ENCODE measurements at places on chromosomes 16 and 17. TPM values are rescaled to one million over a fixed set of nuclear protein-coding genes. Genes with fewer than 3 reads are reported as not detected.
A peak's percentile ranks its signal among the peaks of the same experiment; 100 is the strongest.

The CSH2 gene
- not detected for total RNA-seq

The SEZ6L2 gene
- 34.2 TPM for total RNA-seq

The MPG gene
- total RNA-seq = 38.6 TPM

The KDM8 gene
- 5.7 TPM for total RNA-seq

The IGFALS gene
- not detected for total RNA-seq

The TMEM114 gene
- not detected for total RNA-seq

The ERCC4 gene
- 14.3 TPM for total RNA-seq

The PROCA1 gene
- total RNA-seq = 12.0 TPM

The AGRP gene
- not detected for total RNA-seq

The KRTAP4-1 gene
- not detected for total RNA-seq

The NLGN2 gene
- total RNA-seq = 54.8 TPM

- peaks cover 8% of the 10 kb centered on the region for H3K36me3 ChIP-seq
- H3K27ac ChIP-seq = peak overlapping the region; percentile 25
- peaks cover 9% of the 10 kb centered on the region for H3K4me1 ChIP-seq
- peaks cover 9% of the 10 kb centered on the region for H3K27me3 ChIP-seq
Measured at GRCh38 chr16:88855176-88855575, 1.6 kb downstream of the GALNS start.

GRCh38 chr16:80296034-80296433 is 244.8 kb upstream of the DYNLRB2 start:
- DNase-seq = no peak
- no peaks in the 10 kb centered on the region for H3K36me3 ChIP-seq
- H3K27ac ChIP-seq = no peak overlapping the region

GRCh38 chr16:79008869-79009179 is 591.7 kb downstream of the MAF start:
- no peaks in the 10 kb centered on the region for H3K36me3 ChIP-seq
- H3K27me3 ChIP-seq = no peaks in the 10 kb centered on the region
- no peak overlapping the region for H3K27ac ChIP-seq
- no peak for DNase-seq

- H3K4me3 ChIP-seq = no peak overlapping the region
- DNase-seq = no peak
- H3K4me1 ChIP-seq = no peaks in the 10 kb centered on the region
- H3K36me3 ChIP-seq = peaks cover 22% of the 10 kb centered on the region
- no peak overlapping the region for H3K27ac ChIP-seq
- no peaks in the 10 kb centered on the region for H3K27me3 ChIP-seq
Measured at GRCh38 chr17:16106161-16106891, 106.7 kb downstream of the TTC19 start.

- no peak for DNase-seq
- no peaks in the 10 kb centered on the region for H3K27me3 ChIP-seq
- H3K36me3 ChIP-seq = no peaks in the 10 kb centered on the region
Measured at GRCh38 chr16:50183316-50183715, 30.2 kb downstream of the TENT4B start.

- H3K27me3 ChIP-seq = no peaks in the 10 kb centered on the region
- H3K4me1 ChIP-seq = no peaks in the 10 kb centered on the region
- DNase-seq = no peak
- no peaks in the 10 kb centered on the region for H3K36me3 ChIP-seq
- no peak overlapping the region for H3K27ac ChIP-seq
Measured at GRCh38 chr17:12310811-12311210, 290.1 kb downstream of the MAP2K4 start.

- H3K27me3 ChIP-seq = peaks cover 16% of the 10 kb centered on the region
- H3K4me3 ChIP-seq = peak overlapping the region; percentile 79
- no peak for DNase-seq
- peaks cover 9% of the 10 kb centered on the region for H3K4me1 ChIP-seq
Measured at GRCh38 chr17:38464251-38464722, 36.0 kb downstream of the ARHGAP23 start.

DNA sequence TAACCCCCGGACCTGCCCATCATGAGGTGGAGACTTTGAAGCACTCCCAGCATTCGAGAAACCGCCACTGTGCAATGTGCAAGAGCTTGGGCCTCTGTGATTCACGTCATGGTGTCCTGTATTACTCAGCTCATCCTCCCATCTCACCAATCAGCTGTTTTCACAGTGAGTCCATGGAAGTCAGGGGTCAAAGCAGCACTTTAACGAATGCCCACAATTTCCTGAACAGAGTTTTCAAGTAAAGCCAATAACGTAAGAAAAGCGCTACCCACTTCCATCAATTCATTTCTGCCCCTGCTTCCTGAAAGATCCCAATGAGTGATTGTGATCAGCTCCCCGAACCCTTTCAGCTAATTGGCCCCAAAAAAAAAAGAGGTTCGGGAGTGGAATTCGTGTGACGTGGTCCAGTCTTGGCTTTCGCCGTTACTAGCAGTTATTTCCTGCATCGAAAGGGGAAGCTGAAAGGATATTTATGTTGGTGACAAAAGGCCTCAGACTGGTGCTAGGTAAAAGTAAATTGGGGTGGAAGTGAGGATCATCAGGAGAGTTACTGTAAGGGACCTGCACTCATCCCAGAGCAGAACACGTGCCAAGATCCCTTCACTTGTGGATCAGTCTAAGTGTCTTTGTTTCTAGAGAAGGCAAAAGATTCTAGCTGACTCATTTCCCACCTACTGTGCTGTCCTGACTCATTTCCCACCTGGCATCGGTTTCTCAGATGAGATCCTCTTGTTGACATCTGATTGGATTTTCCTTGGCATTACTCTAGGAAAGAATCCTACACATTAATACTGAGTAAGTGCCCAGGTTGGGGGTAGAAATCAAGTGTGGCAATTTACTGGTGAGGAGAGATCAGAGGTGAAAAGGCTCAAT is 136.7 kb upstream of the NUDT7 start:
- DNase-seq = peak; percentile 11
- peaks cover 5% of the 10 kb centered on the region for H3K27me3 ChIP-seq
- no peaks in the 10 kb centered on the region for H3K36me3 ChIP-seq
- H3K4me3 ChIP-seq = no peak overlapping the region
- H3K4me1 ChIP-seq = peaks cover 40% of the 10 kb centered on the region

GRCh38 chr17:55726440-55726839 is 3.8 kb upstream of the TMEM100 start:
- H3K4me3 ChIP-seq = no peak overlapping the region
- no peaks in the 10 kb centered on the region for H3K27me3 ChIP-seq
- peaks cover 10% of the 10 kb centered on the region for H3K36me3 ChIP-seq
- no peak for DNase-seq

GRCh38 chr17:2946144-2946543 is 117.3 kb downstream of the OR1D5 start:
- peaks cover 5% of the 10 kb centered on the region for H3K27me3 ChIP-seq
- no peak overlapping the region for H3K4me3 ChIP-seq
- H3K4me1 ChIP-seq = peaks cover 7% of the 10 kb centered on the region
- no peaks in the 10 kb centered on the region for H3K36me3 ChIP-seq
- DNase-seq = no peak

DNA sequence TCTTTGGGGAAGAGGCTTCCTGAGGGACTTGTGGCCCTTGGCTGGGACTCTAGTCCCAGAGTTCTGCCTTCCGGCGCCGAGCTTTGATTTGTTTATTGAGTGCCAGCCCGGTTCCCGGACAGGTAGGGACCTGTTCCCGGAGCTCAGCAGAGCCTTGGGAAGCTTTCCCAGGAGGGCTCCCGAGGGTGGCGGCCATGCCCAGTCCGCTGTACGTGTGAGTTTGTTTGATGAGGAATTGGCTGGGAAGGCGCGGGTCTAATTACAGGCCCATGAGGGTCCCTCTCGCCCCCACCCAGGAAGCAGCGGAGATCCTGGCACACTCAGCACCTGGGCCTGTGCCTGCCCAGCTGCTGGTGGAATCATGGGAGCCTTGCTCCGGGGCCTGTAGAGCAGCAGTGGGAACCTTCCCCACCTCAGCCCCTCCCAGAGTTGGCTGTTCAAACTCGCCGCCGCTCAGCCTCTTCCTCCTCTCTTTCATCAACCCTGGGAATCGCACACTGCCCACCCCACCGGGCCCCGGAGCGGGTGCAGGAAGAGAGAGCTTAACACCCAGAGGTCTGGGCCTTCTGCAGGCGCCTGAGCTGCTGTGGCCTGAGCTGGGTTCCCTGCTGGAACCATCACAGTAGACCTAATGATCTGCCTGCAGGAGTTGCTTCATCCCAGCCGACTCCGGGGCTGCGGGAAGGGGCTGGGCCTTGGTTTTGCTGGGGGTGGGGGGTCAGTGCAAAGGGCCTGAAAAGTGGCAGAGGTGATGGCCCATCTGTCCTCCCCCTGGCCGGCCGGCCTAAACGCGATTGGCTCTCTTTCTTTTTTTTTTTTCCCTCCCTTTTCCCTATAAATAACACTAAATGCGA is 313.7 kb downstream of the SEC14L1 start:
- H3K27ac ChIP-seq = peak overlapping the region; percentile 82
- H3K4me1 ChIP-seq = peaks cover 72% of the 10 kb centered on the region
- DNase-seq = no peak
- peak overlapping the region; percentile 67 for H3K4me3 ChIP-seq
- peaks cover 36% of the 10 kb centered on the region for H3K27me3 ChIP-seq

DNA sequence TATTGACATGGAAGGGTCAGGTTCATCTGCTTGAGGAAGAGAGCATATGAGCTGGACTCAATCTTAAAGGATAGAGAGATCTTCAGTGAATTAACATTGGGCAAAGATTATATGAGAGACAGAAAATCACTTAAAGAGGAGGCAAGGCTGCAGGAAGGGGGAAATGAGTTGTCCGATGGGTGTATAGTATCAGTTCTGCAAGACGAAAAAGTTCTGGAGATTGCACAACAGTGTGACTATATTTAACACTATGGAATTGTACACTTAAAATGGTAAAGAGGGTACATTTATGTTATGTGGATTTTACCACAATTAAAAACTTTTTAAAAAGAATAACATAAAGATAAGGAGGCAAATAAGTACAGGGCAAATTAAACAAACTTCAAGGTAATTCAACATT is 80.7 kb downstream of the HELZ start:
- H3K4me3 ChIP-seq = peak overlapping the region; percentile 5
- peaks cover 4% of the 10 kb centered on the region for H3K4me1 ChIP-seq
- no peak overlapping the region for H3K27ac ChIP-seq
- peaks cover 14% of the 10 kb centered on the region for H3K36me3 ChIP-seq

DNA sequence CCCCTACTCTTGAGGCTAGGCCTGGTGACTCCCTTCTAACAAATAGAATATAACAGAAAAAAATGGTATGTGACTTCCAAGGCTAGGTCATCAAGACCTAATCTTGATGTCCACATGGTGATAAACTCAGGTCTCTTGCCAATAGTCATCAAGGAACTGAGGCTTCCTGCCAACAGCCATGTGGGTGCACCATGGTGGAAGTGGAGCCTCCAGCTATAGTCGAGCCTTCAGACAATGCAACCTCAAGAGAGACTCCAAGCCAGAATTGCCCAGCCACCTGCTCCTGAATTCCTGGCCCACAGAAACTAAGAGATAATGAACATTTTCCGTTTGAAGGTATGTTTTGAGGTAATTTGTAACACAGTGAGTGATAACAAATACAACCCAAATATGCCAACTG is 55.9 kb upstream of the SREBF1 start:
- H3K27ac ChIP-seq = no peak overlapping the region
- H3K4me1 ChIP-seq = peaks cover 8% of the 10 kb centered on the region
- peaks cover 5% of the 10 kb centered on the region for H3K27me3 ChIP-seq
- DNase-seq = no peak
- H3K36me3 ChIP-seq = peaks cover 16% of the 10 kb centered on the region
